ENCODE measurements at places on chromosomes 5 and 9.

- no peak for DNase-seq
Observed at GRCh38 chr5:173015192-173015591, 31.6 kb downstream of the ATP6V0E1 start.

DNA sequence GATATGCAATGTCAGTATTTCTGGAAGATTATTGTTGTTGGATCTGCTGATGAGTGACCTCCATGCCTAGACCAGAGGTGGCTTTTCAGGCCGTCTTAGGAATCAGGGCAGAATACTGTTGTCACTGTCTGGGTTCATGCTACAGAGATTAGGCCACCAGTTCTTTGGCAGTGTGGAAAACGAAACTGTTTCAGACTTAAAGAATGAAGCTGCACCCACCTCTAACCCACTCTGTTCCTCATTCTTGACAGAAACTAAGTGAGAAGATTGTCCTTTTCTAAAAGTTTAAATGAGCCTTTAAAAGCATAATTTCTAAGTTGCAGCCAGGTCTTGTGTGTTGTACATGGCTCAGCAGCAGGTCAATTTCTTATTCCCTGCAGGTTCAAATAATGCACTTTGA lies 444.3 kb downstream of the ENC1 start:
- no peak for DNase-seq

- no peak for DNase-seq
Observed at GRCh38 chr9:85443190-85443598, 298.6 kb downstream of the AGTPBP1 start.

GRCh38 chr5:37915097-37915736 lies 75.4 kb upstream of the GDNF start:
- no peak for DNase-seq

- DNase-seq, result no peak
Observed at GRCh38 chr5:83179966-83180365, 102.6 kb downstream of the XRCC4 start.

DNA sequence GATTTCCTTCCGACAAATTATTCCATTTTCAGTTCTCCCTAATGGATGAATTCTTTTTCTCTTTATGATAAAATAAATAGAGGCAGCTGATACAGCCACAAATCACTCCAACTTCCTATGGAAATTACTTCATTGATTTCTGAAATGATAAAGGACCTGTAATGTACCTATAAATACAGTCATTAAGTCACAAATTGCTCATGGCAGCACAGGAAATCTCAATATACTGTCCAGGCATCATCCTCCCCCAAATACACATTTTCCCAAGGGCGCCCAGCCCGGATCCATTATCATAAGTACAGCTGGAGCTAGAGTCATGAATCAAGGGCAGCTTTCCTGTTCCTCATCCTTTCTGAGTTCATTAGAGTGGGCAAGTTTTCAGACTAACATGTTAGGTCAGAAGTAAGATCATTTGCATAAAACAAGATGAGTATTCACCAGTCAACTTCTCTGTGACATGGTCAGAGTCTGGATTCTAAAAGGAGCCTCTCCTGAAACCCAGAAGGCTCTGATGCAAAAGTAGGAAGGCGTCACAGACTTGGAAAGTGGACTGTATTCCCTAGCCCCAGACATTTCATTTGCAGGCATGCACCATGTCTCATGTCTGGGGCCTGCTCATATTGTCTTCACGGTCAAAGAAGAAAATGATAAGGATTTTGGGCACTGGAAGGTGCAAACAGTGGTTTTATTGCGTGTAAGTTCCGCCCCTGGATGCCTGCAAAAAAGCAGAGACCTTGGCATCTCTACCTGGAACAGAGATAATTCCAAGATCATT lies 383.2 kb downstream of the PLK2 start:
- DNase-seq, result no peak

GRCh38 chr9:119050281-119050680 lies 319.0 kb downstream of the BRINP1 start:
- DNase-seq, result no peak

DNA sequence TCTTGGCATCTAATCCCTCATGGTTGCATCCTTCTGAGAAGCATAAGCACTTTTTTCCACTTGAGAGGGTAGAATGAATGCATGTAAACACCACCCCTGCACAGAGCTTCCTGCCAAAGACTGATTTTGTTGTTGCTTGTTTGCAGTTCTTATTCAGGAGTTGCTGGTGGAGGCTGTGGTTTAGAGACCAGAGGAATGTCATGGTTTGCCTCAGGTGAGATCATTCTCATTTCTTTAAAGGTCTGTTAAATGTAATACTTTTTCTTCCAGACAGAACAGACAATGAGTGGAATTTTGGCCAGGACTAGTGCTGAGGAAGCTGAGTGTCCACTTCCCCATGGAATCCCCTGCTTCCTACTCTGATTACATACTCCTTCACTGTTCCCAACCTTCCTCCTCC lies 3.2 kb upstream of the TNC start:
- no peak for DNase-seq

- DNase-seq, result no peak
Observed at GRCh38 chr9:127832248-127832647, 22.2 kb downstream of the ENG start.

All from HCT116 (cell line).